ENCODE measurements at places on chromosomes 7 and 10.

- DNase-seq, result no peak
Measured at GRCh38 chr7:106853250-106853908, 11.7 kb upstream of the PIK3CG start.

GRCh38 chr7:86844608-86845007 lies 200.9 kb downstream of the GRM3 start:
- DNase-seq, result no peak

GRCh38 chr7:98810153-98810802 lies 59.5 kb downstream of the TMEM130 start:
- DNase-seq, result peak; percentile 94

- DNase-seq, result no peak
Measured at GRCh38 chr10:810351-810846, 120.9 kb upstream of the DIP2C start.

- DNase-seq, result no peak
Measured at GRCh38 chr10:69863580-69863979, 61.9 kb downstream of the COL13A1 start.

DNA sequence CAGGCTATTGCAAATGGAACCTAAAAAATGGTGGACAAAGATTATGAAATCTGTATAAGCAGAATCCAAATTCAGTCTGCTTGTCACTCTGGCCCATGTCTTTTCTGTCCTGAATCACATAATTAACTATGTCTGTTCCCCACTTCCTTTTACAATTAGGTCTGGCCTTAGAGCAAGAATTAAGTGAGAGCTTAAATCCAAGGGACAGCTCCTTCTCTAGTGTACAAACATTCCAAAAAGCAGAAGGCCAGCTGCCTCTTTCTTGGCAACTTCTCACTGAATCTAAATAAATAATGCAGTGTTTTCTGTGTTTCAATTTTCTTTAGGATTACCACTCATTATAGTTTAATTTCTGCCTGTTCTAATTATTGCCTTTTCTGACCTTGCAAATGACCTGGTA lies 39.3 kb upstream of the NEBL start:
- DNase-seq, result no peak

GRCh38 chr7:105346593-105347322 lies 42.0 kb downstream of the SRPK2 start:
- no peak for DNase-seq

DNA sequence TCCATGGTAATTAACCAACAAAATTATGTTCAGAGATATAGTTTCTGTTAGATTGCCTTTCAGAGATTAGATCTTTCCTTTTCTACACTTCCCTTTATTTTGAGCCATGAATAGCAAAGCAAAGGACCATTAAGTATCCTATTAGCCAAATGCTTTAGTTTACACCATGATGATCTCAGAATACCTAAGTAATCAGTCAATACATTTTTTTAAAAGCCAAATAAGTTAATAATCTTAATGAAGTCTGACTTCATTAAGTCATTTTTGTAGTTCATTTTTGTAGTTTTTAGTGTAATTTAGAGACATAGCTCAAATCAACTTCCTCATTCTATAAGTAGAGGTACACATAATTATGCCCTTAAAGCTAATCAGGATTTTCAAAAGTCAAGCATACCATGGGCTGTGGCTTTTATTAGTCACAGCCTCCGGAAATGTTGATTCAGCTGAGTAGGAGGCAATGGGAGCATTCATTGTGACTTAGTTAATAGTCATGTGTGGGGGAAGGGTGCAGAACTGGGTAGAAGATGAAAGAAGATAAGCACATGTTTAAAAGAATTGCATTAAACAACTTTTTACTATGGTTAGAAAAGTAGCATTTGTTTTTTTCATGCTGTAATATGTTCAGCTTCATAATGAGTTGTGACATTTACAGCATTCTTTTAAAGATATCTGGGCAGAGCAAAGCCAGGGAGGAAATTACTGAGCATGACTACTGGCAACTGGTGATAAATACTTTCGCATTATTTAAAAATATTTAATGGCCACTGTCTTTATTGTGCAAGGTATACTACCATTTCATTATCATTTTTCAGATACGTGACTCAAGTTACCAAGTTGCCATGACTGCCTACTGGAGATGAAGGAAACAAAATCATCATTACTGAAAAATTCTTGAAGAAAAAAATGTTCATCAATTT lies 57.3 kb upstream of the CCDC71L start:
- no peak for DNase-seq

- DNase-seq, result no peak
Measured at GRCh38 chr7:116380025-116380424, 119.5 kb upstream of the CAV2 start.

- no peak for DNase-seq
Measured at GRCh38 chr7:143362131-143363015, at the start of gene FAM131B. Gene FAM131B (minus strand): TSS chr7:143362713. CDS start chr7:143362603, 110 bp downstream.

- no peak for DNase-seq
Measured at GRCh38 chr7:157949711-157950110, 612.9 kb downstream of the DNAJB6 start.

DNA sequence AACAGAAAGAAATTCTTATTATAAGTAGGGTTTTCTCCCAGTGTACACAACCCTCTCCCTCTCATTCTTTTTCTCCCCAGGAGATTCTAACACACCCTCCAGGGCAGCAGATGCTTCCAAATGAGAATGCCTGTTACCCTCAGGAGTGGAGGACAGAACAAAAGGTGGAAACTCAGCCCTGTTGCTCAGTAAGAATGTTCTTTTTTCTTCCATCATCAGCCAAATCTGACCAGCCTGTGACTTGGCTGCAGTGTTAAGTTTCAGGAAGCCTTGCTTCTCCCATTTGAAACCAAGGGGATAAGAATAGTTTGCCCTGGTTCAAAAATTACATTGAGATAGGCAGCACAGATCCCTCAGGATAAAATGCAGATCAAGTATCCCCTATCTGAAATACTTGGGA lies 77.5 kb upstream of the EEPD1 start:
- no peak for DNase-seq

DNA sequence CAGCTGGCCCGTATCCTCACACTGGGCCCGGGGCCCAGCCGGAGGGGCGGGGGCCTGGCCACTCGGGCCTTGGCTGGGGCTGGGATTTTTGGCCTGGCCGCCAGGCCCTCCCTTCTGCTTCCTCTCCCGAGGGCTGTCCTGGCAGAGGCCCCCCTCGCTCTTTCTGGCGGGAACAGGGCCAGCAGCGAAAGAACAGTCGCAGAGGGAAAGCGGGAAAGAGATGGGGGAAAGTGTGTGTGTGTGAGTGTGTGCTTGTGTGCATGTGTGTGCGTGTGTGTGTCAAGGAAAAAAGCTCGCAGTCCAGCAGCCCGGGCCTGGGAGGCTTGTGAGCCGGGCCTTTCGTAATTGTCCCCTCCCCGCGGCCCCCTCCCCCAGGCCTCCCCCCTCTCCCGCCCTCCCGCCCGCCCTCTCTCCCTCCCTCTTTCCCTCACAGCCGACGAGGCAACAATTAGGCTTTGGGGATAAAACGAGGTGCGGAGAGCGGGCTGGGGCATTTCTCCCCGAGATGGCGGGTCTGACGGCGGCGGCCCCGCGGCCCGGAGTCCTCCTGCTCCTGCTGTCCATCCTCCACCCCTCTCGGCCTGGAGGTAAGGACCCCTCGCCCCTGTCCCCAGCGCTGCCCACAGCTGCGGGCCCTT lies at the start of gene ELN:
TSS of gene ELN (plus strand) at position 491 of the 638 bp plus-strand sequence. CDS start at position 506, 15 bp downstream.
- DNase-seq, result no peak

DNA sequence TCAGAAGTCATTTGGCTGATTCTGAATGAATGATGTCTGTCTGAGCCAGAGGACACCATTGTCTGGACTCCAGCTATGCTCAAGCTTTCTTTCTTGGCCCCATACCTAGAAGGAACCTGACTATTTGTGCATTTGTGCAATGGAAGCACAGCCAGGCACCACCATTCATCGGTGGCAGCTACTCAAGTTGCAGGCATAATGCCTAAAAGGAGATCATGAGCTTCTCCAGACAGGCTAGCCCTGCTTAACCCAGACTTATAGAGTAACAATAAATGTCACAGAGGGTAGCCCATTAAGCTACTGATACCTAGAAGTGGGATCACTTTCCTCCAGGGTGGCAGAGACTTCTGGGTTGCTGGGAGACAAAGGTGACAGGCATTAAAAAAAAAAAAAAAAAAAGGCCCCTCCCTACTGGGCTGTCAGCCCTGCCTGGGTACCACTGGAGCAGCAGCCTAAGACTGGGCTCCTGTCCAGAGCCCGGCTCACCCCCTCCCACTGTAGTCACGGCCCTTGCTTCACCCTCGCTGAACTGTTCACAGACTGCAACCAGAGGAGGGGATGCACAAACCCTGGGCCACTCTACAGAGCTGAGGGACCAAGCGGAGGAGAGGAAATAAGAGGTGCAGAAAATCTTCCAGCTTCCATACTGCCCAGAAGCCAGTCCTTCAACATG lies 75.4 kb upstream of the ATP6V0A4 start:
- DNase-seq, result peak; percentile 27

DNA sequence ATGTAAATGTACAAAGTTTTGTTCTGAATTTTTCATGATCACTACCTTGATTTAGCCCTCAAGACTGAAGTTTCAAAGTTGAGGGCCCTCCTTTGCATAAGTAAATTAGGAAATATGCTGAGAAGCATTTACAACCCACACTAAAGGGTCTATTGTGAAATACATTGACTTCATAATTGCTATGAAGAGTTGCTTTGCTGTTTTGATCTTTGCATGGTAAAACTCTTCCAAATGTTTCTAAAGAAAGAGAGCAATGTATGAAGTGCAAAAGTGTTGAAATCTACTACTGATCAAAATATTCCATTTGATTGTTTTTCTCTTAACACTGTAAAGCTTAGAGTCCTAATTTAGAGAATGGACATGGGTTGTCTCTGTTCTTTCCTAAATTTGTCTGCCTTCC lies 77.2 kb downstream of the C7orf25 start:
- DNase-seq, result no peak

DNA sequence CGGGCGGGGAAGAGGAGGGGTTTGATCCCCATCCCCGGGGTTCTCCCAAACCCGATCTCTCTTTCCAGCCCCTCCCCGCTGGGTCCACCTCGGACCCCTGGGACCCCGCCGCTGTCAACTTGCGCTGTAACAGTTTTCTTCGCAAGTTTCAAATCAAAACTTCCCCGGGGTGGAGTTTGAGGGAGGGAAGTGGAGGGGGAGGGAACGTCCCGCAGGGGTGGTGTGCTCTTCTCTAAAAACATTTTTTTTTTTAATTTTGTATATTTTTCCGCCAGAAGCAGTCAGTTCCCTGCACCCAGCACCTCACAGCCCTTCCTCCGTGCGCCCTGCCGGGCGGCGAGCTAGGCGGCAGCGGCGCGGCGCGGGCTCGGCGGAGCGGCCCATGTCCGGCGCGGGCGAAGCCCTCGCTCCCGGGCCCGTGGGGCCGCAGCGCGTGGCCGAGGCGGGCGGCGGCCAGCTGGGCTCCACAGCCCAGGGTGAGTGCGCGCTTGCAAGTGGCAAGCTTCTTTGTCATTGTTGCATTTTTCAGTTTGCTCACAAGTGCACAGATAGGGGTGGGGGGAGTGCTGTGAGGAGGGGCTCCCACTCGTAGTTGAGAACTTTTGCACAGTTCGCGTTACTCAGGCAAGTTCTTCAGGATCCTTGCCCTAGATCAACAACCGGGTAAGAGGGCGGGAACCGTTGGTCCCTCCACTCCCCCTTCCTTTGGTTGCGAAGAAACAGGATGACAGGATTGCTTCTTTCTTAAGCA lies 933 bp downstream of the MDFIC start:
- DNase-seq, result no peak

- no peak for DNase-seq
Measured at GRCh38 chr10:28929942-28930341, 252.6 kb downstream of the BAMBI start.

DNA sequence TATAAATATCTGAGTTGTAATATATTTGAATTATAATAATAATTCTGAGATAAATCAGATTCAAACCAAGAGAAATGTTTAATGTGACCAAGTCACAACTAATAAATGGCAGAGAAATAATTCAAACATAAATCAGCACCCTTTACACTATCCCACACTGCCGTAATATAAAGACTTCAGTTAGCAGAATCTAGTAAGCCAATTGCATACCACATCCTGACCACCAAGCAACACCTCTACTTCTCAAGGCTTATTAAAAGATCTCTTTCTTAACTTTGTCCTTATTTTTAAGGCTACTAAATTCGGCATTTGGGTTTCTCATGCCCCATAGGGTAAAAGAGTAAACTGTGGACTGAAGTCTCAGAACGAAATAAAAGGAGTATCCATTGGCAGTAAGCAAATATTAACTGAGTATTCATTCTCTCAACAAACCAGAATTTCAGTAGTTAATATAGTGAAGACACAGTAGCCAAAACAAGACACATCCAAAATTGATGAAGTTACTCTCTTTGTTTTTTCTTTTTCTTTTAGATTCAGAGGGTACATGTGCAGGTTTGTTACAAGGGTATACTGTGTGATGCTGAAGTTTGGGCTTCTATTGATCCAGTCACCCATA lies 14.8 kb downstream of the ACBD5 start:
- no peak for DNase-seq

- DNase-seq, result no peak
Measured at GRCh38 chr7:127953423-127954356, 77.5 kb downstream of the LRRC4 start.

GRCh38 chr7:132004529-132004928 lies 448.1 kb upstream of the PODXL start:
- DNase-seq, result no peak

- no peak for DNase-seq
Measured at GRCh38 chr10:32713560-32713959, 244.5 kb downstream of the ITGB1 start.

DNA sequence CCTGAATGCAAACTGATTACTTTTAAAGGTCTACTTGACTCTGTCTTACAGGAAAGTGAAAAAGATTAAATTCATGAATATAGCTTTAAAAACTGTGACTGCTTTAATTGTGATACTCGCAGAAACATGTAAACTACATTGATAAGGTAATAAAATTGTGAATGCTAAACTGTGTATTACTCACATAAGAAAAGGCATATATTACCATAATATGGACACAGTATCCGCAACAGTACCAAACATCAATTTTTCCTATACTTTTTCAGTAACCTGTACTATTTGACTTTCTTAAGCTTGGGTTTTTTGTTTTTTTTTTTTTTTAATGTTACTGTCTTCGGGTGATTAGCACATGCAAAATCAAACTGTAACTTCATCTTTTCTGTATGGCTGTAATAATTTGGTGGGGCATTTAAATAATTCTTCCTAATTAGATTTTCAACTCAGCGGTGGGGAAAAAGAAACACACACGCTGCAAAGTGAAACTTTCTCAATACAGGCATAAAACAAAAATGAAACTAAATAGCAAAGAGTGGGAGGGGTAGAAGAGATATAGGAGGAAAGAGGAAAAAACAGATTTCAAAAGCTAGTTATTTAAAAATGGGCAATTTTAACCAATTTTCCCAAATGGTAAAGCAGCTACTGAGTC lies 23.2 kb downstream of the NT5C3A start:
- no peak for DNase-seq

GRCh38 chr10:62278441-62278910 lies 9.8 kb upstream of the RTKN2 start:
- no peak for DNase-seq

DNA sequence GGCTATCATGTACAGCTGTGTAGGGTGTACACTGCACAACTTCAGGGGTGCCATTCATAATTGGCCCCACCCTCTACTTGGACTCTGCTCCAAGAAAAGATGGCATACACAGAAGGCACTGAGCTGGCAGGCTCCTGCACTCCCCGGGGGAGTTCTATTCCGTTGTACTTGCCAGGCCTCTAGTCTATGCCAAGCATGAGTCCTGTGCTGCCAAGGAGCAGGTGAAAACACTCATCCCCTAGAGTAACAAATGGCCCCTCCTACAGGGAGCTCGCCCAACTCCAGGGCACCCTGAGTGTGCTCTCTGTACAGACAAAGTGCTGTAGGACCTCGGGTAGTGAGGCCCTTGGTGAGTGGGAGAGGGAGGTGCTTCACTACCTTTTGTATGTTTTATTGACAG lies 127.2 kb downstream of the SLIT1 start:
- DNase-seq, result peak; percentile 6

GRCh38 chr10:24821986-24822385 lies 98.3 kb upstream of the ARHGAP21 start:
- DNase-seq, result no peak

Data from NCI-H1092 (cell line).